ENCODE measurements at places on chromosomes 7 and 10. TPM values are rescaled to one million over a fixed set of nuclear protein-coding genes. Genes with fewer than 3 reads are reported as not detected.

DNA sequence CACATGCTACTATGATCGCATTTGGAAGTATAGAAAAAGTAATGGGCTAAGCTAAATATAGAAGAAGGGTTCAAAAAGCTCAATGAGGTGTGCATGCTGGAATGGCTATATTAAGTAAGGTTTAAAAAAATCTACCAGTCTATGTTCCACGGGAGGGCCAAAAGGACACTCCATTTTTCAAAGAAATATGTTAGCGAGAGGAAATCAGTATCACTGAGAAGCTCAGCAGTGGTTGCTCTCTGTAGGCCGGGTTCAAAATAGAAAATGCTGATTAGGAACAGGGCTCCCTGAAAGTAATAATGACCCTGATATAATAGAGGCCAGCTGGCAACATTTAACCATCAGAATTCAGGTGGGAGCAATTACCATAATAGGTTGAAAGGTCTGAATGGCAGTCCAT, 224.5 kb upstream of the SEMA3E start:
- no peak for DNase-seq

DNA sequence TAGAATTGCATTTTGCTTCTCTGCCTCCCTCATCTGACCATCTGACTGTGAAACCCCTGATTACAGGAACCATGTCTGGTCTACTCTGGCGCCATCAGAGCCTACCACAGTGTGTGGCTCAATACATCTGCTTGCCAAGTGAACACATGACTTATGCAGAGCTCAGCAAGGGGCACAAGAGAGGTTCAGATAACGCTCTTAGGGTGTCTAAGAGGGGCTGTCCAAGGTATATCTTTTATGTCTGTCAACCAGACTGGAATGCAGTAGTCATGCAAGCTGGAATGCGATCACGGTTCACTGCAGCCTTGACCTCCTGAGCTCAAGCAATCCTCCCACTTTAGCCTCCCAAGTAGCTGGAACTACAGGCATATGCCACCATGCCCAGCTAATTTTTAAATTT, 10.3 kb upstream of the RRP12 start:
- no peak for DNase-seq

The SLC16A12 gene
- 1.1 TPM for total RNA-seq

- no peak for DNase-seq
Measured at GRCh38 chr7:27117887-27118491, 12.6 kb downstream of the HOXA4 start.
